ENCODE measurements at places on chromosomes 2 and 18.
A peak's percentile ranks its signal among the peaks of the same experiment; 100 is the strongest.

GRCh38 chr2:237752761-237753165 lies 45.8 kb upstream of the RBM44 start:
- no peak for DNase-seq

GRCh38 chr2:160379399-160379798 lies 114.2 kb downstream of the RBMS1 start:
- DNase-seq, result no peak

GRCh38 chr18:25346561-25346960 lies 5.4 kb downstream of the ZNF521 start:
- DNase-seq, result no peak

- DNase-seq, result peak; percentile 43
These were observed 30.6 kb downstream of the SOWAHC start for GRCh38 chr2:109644571-109645275.

DNA sequence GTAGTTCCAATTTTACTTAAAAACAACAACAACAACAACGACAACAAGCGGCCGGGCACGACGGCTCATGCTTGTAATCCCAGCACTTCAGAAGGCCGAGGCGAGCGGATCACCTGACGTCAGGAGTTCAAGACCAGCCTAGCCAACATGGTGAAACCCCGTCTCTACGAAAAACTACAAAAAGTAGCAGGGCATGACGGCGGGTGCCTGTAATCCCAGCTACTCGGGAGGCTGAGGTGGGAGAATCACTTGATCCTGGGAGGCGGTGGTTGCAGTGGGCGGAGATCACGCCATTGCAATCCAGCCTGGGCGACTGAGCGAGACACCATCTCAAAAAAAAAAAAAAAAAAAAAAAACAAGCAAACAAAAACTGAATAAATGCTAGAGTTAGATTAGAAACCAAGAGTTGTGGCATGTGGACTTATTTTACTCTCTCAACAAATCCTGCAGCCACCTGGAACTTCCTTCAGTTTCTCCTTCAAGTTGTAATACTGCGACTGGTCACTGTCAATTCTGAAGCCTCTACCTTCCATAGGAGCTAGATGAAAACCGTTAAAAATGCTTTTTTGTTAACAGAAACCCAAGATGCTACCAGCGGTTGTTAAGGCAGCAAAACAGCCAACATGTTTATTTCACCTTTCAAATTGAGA lies 1.3 kb downstream of the ATP5F1A start:
- DNase-seq, result no peak

DNA sequence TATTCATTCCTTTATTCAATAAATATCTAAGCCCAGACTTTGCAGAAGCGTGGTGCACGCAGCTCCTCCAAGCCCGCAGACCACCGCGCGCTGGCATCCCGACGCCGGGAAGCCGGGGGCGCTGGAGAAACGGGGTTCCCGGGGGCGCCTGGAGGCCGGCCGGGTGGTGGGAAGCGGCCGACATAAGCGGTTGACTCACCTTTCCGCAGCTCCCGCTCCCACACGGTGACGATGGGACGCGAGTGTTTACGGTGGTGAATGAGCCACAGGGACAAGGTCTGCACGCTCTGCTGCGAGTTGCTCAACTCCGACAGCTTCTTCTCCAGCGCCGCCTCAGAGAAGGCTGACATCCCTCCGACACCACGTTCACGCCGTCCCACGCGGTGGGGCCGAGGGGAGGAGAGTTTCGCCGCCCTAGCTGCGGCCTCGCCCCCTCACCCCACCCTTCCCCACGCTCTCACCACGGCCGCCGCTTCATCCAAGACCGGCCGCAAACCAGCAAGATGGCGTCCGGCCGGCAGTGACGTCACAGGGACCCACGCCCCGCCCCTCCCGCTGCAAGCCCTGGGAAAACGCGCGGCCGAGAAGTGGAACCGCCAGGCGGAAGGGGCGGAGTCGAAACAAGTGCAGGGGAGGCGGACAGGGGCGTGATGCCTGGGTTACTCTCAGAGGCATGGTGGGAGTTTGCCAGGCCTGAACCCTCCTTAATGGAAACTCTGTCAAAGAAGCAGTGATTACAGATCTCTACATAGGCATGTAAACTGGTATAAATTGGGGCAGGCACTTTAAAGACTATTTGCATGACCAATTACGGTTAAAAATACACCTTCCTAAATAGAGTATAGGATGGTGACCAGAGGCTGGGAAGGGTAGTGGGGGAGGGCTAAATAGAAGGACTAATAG lies at the start of gene RPRD1A:
Gene RPRD1A (minus strand): TSS at position 505 of the 903 bp plus-strand sequence. CDS start 155 bp downstream, at position 350.
- peak; percentile 98 for DNase-seq

DNA sequence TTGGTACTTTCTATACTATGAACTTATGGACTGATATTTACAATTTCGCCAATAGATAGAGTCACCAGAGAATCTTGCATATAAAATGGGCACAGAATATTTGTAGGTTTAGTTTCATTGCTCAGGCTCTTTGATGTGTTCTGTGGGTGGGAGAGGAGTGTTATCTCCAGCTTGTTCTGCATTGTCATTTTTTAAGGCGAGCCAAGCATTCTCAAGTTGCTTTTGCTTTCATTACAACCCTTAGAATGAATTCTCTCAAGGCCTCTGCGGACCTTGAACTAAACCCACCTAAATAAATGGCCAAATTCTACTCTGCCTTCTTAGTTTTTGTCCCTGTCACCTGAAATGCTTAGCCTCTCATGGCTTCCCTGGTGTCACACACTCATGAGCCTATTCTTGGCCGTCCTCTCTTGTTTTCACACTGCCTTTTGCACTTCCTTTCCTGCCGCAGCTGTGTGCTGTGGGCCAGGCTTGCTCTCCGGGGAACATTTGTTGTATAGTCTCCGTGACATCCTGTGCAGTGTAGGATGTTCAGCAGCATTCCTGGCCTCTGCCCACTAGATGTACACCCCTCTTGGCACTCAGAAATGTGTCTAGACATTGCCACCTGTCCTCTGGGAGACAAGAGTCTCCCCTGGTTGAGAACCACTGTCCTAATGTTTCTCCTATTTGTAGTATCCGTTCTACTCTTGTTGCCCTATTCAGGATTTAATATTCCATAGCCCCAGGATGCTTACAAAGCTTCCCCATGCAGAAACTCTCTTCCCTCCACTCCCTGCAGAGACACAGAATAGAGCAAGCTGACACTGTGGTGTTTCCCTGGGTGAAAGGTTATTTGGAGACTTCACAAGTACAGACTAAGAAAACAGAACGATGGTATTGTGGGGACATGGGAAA lies 255.6 kb downstream of the PTPRM start:
- DNase-seq, result peak; percentile 37

- DNase-seq, result no peak
These were observed 871.9 kb downstream of the TSN start for GRCh38 chr2:122627388-122627787.

DNA sequence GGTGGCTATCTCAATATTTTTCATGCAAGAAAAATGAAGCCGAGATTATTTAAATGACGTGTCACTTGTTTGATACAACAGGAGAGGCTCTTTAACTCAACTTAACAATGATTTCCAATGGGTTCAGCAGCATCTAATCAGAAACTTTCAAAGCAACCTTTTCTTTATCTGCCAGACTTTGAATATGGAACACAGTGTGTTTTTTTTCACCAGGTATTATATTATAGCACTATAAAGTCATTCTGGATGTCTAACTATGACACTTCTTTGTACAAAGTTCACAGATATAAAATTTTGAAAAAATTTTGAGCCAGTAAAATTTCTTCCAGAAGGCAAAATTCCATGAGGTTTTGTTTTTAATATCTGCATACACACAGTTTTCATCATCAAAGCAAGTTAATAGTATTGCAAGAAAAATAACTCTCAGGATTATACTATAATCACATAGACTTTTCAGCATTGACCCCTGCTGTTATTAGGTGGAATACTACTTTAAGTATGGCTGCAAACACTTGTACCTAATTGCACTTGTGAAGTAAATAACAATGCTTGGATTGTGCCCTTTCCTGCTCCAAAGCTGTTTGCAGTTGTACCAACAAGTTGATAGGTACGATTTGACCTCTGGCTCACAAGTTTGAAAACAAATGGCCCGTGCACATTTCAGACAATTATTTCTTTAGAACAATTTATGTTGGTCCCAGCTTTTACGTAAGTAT lies 44.0 kb upstream of the DSG1 start:
- no peak for DNase-seq

DNA sequence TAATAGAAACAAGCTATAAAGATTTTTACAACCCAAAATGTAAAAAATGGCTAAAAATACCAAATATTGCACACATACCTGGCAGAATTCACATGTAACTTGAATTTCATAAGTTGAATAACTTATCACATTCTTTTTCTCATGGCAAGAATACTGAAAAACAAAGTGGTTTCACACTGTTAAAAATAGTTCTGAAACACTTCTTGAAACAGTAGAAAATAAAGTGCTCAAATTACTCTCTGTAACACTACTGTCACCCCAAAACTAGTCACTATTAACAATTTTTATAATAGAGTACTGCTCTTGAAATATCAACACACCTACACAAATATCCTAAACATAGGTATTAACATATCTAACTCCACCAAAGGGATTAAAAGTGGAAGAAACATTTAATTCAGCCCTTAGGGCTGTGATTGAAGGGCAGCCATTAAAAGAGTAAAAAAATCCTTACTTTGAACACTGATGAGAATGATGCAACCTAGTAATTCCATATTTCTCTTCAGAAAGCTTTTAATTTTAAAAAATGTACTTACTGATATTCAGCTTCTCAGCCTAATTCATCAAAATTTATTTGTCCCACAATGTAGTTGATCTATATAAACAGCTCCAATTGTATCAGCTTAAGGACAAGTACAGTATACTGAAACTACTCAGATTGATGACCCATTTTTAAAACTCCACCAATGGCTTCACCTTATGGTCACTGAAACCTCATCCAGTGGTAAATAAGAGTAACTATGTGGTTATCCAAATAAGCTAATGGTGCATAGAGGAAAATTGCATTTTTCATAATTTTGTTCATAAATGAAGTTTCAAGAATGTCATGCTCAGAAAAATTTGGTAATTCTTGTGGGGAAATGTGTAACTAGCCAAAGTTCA lies 31.4 kb downstream of the ATF2 start:
- no peak for DNase-seq

- DNase-seq, result no peak
These were observed 155.5 kb upstream of the SMAD2 start for GRCh38 chr18:48085781-48086487.

GRCh38 chr2:18368008-18368407 lies 192.4 kb downstream of the RDH14 start:
- no peak for DNase-seq

- no peak for DNase-seq
These were observed 377.4 kb downstream of the SETBP1 start for GRCh38 chr18:45057955-45058600.

- DNase-seq, result no peak
These were observed 205.9 kb downstream of the PTGR3 start for GRCh38 chr18:75003039-75003438.

GRCh38 chr2:109370399-109371035 lies 241.5 kb downstream of the SH3RF3 start:
- DNase-seq, result peak; percentile 11

DNA sequence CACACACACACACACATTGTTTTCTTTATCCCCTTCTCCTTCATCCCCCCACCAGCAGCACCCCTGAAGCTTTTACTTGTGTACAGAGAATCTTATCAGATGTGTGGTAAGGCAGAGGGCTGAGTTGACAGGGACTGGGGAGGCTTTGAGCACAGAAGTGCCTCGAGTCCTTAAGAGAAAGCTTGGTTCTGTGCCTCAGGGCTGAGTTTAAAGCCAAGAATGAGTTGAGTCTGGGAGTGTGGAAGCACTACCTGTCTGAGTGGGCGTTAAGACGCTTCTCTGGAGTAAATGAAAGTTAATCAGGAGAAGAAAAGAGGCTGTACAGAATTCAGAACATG lies 2.7 kb downstream of the ID2 start:
- peak; percentile 47 for DNase-seq

DNA sequence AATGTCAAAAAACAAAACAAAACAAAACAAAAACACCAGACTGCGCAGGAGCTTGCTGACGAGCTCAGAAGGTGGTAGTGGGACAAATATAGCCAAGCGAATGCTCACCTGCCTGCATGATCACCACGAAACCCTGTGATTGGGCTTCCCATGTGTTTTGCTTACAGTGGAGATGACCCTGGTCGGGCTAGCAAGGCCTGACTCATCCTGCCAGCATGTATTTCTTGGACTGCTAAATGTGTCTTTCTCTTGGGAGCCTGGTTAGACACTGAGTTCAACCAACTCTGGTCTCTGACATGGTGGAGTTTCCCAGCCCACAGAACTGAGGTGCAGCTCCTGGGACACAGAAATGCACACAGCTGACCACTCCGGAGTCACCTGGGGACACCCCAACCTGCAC lies 30.7 kb upstream of the DUSP2 start:
- no peak for DNase-seq

DNA sequence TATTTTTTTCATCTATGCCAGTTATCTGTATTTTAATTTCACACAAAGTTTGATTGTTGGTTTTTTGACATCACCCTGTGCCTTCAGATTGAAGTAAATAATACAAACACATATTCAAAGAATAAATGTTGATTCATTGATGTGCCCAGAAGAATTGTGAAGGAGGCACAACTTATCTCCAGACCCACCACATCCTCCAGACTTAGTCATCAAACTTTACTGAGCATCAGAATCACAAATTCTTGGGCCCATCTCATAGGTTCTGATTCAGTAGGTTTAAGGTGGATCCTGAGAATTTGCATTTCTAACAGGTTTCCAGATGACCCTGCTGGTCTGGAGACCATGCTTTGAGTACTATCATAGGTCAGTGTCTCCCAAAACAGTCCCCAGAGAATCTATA lies 82.8 kb upstream of the PIK3C3 start:
- DNase-seq, result no peak

DNA sequence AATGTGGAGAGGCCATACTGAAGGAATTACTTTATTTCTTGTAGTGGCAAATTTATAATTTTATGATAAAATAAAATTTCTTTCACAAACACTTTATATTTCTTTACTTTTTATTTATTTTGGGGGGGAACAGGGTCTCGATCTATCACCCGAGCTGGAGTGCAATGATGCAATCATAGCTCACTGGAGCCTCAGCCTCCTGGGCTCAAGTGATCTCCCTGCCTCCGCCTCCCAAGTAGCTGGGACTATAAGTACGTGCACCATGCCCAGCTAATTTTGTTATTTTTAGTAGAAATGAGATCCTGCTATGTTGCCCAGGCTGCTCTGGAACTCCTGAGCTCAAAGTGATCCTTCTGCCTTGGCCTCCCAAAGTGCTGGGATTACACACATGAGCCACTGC lies 59.6 kb downstream of the SOS1 start:
- DNase-seq, result no peak

DNA sequence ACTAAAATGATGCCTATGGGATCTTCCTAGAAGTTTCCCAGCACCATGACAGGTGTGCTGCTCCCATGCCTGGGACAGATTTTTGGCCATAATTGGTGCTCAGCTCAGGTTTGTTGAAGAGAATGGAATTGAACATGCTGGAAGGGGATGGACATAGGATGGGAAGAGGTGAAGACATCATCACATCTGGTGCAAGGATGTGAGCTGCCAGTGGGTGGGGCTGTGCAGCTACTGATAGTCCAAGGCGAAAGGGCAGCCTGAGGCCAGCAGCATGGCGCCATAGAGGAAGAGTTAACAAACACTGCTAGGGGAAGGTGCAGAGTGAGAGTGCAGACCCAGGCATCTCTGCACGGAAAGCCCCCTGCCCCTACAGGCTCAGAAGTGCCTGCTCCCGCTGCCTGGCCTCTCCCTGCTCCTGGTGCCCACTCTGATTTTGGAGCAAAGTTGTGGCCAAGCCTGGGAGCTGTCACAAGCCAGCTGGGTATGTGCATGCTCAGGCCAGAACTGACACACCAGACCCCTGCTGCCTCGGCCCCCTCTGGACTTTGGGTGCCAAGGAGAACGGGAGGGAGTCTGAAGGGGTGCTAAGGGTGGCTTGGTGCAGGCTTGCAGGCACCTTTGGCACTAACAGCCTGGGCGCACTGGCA lies 178.6 kb downstream of the ZBTB7C start:
- peak; percentile 65 for DNase-seq
